ENCODE measurements at places on chromosomes 16 and 17.

DNA sequence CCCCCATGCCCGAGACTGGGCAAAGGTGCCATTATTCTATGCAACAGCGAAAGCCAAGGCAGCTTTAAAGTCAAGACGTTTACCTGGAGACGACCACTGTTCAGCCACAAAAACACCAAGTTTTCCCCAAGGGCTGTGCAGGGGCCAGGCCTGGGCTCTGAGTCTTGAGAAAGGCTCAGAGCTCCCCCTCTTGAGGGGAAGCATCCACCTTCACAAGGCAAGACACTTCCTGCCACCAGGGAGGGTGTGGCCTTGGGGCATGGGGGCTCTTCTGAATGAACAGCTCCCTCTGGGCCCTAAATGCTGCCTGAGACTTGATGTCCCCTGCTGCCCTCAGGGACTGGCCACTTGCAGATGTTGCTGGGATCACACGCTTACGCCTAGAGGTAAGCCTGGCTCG, 26.5 kb downstream of the PDIA2 start:
- DNase-seq, result no peak

DNA sequence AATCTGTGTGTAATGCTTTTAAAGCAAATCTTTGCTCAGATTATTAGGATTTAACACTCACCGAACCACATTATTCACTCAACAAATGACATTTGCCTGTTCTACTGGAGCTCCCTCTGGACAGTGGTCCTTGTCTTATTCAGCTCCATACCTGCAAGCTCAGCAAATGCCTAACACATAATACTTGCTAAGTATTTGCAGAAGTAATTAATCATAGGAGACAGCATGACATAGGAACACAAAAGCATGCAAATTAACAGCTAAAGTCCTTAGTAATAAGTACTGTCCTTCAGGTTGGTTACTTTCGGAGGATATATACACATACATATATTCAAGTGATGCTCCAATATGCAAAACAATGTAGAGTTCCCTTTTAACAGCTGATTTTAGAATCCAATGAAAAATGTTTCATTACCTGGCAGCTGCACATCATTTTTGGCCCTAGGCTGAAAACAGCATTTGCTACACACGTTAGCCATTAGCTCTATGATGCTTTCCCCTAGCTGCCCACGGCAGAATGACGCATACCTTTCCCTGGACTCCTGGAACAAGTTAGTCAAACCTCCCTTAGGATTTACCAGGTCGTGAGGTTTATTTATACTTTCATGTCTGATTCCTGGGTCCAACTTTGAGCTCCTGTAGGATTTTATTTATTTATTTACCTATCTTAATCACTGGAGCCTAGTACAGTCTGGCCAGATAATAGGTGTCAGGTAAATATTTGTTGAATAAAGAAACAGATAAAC, 8.6 kb downstream of the BRD7 start:
- DNase-seq, result peak; percentile 78

DNA sequence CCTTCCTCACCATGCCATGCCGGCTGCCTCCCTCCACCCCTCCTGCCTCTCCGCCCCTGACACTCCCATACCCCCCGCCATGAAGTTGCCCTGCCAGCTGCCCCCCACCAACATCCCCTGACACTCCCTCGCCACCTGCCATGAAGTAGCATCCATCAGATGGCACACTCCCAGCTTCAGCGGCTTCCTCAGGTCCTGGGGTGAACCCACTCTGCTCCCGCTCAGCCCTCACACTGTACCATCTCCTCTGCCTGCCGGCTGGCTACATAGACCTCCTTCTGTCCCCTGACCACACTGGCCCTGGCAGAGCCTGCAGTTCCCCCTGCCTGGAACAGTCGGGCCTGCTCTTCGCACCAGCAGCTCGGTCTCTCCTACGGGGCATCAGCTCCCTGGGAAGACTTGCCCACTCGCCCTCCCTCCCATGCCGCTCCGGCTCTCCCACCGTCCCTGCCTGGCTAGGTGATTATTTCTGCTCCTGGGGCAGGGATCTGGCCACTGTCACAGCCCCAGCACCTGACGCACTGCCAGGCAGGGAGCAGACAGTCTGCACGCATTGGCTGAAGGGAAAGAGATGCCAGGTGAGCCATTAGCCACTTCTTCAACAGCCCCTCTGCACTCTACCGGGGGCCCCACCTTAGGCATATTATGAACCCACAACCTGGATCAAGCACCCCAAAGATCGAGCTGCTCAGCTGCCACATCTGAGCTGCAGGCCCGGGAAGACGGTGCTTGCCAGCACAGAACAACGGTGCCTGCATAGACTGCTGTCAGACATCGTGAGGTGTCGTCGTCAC, 9.0 kb downstream of the CANT1 start:
- no peak for DNase-seq

- DNase-seq, result peak; percentile 69
These were observed at the start of gene SPIRE2 for GRCh38 chr16:89828199-89828869. TSS of gene SPIRE2 (plus strand) at chr16:89828475. CDS start at chr16:89828551, 76 bp downstream.

GRCh38 chr17:15490634-15491261, 23.3 kb upstream of the CDRT4 start:
- peak; percentile 56 for DNase-seq

GRCh38 chr17:17812211-17813054, 24.4 kb downstream of the SREBF1 start:
- peak; percentile 67 for DNase-seq

DNA sequence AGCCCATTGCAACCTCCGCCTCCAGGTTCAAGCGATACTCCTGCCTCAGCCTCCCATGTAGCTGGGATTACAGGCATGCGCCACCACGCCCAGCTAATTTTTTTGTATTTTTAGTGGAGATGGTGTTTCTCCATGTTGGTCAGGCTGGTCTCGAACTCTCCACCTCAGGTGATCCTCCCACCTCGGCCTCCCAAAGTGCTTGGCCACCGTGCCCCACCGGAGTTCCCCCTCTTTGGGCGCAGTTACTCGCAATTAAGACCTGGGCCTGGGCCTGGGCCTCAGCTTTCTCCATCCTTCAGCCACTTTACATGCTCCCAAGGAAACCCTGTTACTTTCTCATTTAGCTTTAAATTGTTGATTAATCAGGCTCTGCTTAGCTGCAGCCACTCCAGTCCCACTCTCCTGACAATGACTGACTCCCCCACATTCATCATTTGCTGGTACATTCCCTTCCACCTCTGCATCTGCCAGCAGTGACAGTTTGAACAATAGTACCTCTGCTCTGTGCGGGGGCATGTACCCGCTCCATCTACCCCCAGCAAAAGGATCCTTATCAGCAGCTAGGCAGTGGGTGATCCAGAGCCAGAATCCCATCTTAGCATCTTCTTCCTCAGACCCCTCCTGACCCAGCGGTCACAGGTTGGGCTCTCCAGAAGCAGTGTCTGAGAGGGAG, 47.2 kb upstream of the SLC47A1 start:
- DNase-seq, result no peak

DNA sequence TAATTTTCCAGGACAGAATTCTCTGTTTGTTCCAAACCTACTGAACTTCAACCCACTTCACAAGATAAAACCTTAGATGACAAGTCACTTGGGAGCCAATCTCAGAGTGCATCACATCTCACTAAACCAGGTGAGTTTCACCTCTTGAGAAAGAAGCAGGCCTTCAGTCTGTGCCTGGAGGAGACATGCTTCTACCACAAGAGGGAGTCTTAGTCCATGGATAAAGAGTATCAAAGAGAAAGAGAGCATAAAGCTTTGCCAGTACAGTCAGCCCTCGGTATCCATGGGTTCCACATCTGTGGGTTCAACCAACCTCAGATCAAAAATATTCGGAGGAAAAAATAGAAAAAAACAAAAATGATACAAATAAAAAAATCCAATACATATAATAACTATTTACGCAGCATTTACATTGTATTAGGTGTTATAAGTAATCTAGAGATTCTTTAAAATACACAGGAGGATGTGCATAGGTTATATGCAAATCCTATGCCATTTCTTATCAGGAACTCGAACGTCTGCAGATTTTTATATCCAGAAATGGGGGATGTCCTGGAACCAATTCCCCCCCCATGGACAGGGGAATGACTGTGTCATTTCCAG, 37.7 kb downstream of the DUSP14 start:
- peak; percentile 47 for DNase-seq

- DNase-seq, result peak; percentile 80
These were observed 43.5 kb downstream of the REXO5 start for GRCh38 chr16:20849589-20850390.

DNA sequence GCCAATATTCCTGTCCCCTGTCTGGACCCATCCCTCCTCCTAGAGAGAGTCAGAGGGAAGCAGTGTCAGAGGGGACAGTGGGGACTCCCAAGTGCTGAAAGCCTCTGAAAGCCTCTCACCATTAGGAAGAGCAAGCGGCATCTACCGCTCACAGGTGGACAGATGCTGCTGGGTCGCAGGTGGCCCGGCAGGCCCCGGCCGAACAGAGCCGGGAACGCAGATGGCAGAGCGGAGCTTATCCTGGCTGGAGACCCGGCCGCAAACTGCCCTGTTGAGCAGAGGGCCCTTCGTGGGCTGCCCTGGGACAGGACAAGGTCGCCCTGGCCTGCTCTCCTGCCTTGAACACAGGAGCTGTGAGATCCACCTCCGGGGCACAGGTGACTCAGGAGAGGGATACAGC, 23.0 kb upstream of the NAT9 start:
- DNase-seq, result no peak

DNA sequence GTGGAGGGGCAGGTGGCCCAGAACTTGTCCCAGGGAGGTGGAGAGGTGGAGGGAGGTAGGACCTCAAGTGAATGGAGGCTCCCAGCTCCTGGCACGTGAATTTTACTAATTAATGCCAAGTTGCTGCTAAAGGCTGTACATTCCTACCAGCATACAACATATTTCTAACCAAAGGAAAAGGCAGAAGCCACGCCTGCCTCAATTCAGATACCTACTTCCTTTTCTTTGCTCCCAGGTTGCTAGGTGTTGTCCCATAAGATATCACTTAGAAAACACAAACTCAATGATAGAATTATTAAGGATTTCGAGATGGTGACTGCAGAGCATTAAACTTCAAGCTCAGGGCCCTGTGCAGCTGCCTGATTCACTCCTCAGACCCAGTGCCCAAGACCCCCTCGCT, 20.5 kb upstream of the SMPD3 start:
- no peak for DNase-seq

DNA sequence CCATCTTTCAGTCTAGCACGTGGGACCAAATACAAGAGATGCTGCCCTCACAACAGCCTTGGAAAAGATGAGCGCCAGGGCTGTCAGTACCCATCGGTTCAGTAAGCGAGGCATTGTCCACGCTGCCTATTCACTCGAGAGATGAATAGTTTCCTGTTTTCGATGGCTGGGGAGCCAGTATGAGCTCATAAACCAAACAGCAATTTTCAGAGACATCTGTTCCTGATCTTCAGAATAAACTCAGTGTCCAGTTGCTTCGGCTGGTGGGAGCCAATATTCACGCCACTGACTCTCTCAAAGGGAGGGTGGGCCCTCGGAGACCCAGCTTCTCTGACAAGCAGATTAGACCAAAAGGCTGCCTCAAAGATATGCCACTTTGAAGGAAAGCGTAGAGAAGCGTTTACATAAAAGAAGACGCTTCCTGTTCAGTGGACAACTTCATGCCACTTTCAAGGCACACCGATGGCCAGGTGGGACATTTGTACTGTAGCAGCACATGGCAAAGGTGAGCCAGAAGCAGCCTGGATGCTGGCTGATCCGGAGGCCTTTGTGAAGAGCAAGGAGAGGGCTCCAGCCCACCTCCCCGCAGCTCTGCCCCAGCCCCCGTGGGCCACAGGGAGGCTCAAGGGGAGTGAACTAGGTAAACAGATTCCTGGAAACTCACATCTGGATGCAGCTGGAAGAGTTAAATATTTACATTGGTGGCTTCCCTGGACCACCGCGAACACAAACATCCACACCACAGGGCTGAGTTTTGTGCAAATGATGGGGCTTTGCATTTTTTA, 6.0 kb downstream of the TIMM22 start:
- peak; percentile 76 for DNase-seq

DNA sequence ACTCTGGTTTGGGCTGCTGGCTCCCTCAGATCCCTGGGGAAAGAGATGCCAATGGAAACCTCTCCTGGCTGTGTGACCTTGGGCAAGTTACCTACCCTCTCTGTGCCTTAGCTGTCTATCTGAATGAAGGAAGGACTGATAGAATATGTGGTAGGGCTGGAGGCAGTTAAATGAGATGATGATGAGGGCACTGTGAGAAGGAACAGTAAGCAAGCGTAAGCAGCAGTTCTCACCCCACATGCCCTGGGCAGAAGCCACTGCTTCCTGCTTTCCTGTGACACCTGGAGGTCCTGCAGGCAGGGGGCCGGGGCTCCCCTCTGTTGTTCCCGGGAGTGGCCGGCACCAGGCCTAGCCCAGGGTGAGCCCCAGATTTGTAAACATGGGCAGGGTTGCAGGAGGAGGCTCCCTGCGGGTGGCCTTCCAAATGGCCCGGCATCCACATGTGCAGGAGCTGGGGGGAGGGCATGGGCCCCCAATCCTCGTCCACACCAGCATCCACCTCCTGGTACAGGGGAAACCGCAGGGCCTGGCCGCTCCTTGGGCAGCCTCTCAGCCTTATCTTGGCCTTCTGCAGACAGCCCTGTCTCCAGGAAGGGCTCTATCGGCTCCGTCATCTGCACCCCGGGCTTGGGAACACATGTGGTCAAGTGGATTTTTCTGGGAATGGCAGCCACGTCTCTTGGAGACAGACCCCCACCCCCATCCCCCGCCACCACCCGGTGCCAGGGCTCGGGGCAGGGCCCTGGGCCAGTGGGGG, 235.6 kb upstream of the GSE1 start:
- DNase-seq, result peak; percentile 29

DNA sequence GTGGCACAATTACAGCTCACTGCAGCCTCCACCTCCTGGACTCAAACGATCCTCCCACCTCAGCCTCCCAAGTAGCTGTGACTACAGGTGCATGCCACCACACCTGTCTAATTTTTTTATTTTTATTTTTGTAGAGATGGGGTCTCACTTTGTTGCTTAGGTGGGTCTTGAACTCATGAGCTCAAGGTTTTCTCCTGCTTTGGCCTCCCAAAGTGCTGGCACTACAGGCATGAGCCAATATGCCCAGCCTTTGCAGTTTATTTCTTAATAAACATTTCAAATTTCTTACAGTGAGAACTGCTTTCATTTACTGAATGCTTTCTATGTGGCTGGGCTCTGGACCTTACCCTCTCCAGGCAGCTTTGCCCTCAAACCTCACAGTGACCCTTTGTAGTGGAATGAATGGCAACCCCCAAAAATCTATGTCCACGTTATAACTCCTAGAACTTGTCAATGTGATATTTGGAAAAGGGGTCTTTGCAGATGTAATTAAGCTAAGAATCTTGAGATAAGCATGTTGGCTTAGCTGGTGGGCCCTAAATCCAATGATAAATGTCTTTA, 1.6 kb upstream of the TNP2 start:
- no peak for DNase-seq

Measured in fibroblast of lung (primary cell).